Right ventricle myocardium inferior (tissue), 1 donor: ENCODE measurements at places on chromosomes 1 and 21. TPM values are rescaled to one million over a fixed set of nuclear protein-coding genes. Genes with fewer than 3 reads are reported as not detected.

The MPL gene
- total RNA-seq, result 0.73 TPM

The ZBTB8B gene
- total RNA-seq, result not detected

GRCh38 chr21:24897883-24898282 is 709.4 kb downstream of the MRPL39 start:
- DNase-seq, result no peak

The SPATA45 gene
- not detected for total RNA-seq

- DNase-seq, result no peak
Measured at GRCh38 chr1:160884579-160884978, 401 bp downstream of the ITLN1 start.

DNA sequence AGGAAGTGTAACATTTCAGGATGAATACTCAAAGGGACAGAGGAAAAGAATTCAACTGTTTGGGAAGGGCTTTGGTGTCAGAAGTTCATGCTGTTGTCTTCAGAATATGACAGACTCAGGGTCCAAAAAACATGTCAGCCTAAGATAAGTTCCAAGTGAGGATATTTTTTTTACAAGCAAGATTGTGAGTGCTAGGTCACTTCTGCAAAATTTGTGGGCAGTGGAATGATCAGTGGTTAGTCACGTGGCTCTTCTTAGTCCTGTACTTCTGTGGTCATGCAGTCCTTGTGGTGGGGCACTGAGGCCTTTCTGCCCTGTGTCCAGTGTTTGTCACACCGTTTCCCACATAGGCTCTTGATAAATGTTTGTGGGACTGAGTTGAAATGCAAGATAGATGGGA is 5.2 kb downstream of the RGL1 start:
- DNase-seq, result no peak

GRCh38 chr21:40471103-40471502 is 375.9 kb downstream of the DSCAM start:
- DNase-seq, result no peak

DNA sequence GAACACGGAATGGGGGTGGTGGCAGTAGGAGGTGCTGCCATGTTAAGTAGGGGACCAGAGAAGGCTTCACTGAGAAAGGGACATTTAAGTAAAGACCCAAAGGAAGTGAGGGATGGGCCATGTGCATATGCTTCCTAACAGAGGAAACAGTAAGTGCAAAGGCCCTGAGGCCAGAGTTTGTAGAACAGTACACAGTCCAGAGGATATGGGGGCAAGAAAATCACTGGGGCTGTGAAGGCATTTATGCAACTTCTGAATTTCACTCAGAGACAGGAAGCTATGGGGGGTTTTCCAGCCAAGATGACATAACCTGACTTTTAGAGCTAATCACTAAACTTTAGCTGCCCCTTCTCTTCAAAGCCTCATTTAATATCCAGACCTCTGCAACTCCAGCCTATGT is 202.5 kb upstream of the EDN2 start:
- no peak for DNase-seq

The HRNR gene
- not detected for total RNA-seq

- no peak for DNase-seq
Measured at GRCh38 chr1:74468982-74469603, 43.3 kb downstream of the LRRC53 start.

- DNase-seq, result no peak
Measured at GRCh38 chr1:193957556-193958095, 771.2 kb upstream of the B3GALT2 start.

GRCh38 chr1:204219971-204220616 is 6.3 kb upstream of the GOLT1A start:
- no peak for DNase-seq

GRCh38 chr1:29122682-29123052 is 1.0 kb downstream of the TMEM200B start:
- peak; percentile 86 for DNase-seq

DNA sequence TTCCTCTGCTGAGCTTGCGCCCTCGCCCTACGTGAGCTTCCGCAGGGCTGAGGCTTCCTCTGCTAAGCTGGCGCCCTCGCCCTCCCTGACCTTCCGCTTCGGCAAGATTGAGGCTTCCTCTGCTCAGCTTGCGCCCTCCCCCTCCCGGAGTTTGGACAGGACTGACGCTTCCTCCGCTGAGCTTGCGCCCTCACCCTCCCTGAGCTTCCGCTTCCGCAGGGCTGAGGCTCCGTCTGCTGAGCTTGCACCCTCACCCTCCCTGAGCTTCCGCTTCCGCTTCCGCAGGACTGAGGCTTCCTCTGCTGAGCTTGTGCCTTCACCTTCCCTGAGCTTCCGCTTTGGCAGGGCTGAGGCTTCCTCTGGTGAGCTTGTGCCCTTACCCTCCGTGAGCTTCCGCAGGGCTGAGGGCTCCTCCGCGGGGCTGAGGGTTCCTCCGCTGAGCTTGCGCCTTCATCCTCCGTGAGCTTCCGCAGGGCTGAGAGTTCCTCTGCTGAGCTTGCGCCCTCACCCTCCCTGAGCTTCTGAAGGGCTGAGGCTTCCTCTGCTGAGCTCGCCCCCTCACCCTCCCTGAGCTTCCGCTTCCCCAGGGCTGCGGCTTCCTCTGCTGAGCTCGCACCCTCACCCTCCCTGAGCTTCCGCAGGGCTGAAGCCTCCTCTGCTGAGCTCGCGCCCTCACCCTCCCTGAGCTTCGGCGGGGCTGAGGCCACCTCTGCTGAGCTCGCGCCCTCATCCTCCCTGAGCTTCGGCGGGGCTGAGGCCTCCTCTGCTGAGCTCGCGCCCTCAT is 753.6 kb upstream of the TPTE start:
- no peak for DNase-seq

GRCh38 chr1:170376801-170377385 is 155.1 kb upstream of the GORAB start:
- no peak for DNase-seq

- DNase-seq, result no peak
Measured at GRCh38 chr21:41426676-41427404, 801 bp downstream of the MX1 start.

DNA sequence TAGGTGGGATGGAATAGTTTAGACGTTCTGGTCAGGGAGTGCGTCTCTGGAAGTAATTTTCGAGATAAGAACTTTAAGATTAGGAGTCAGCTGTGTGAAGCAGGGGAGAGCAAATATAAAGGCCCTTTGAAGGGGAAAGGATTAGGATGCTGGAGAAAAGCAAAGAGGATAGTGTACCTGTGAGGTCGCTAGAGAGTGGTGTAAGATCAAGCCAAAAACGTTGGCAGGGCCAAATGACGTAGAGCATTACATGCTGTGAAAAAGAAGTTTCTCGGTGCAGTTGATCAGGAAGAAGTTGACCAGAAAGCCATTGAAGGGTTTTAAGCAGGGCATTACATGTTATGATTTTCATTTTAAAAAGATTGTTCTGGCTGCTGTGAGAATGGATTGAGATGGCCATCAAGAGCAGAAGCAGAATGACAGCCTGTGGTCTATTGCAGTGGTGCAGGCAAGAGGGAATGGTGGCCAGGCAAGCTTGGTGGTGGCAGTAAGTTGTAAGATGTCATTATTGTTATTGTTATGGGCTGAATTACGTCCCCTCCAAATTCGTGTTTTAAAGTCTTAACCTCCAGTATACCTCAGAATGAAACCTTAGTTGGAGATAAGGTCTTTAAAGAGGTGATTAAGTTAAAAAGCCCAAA is 113.6 kb upstream of the KIF26B start:
- DNase-seq, result no peak

- no peak for DNase-seq
Measured at GRCh38 chr21:15406791-15407190, 323.0 kb upstream of the USP25 start.

The ADCY10 gene
- total RNA-seq, result not detected

DNA sequence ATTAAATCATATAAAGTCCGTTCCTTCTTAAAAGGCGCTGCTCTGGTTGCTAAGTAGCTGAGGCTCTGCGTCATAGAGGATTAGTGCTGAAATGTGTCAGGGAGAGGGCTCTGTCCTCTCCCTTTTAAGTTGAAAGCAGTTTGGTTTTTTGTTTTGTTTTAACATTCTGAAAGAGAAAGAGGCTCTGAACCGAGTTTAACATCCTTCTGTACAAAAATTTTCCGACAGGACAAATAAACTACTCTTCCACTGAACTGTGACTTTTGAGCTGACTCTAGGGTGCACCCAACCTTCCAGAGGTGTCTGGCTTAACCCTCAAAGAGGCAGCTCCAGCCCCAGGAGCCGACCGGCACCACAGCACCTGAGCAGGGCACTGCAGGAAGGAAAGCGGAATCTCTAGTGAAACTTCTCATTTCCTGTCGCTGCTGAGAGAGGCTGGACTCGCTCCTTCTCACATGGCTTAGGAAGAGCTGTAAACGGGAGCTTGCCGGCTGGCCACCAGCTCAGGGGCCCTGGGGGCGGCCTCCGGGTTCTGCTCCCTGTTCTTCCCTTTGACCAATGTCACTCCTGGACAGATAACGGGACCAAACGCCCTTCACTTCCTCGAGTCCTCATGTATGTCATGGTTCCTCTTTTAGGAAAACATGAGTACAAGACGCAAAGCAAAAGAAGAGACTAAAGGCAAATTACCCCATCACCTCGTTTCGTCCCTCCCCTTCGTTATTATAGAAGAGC is 1.2 kb downstream of the VAV3 start:
- DNase-seq, result peak; percentile 69

GRCh38 chr1:33228935-33229487 is 27.3 kb upstream of the ZNF362 start:
- no peak for DNase-seq

DNA sequence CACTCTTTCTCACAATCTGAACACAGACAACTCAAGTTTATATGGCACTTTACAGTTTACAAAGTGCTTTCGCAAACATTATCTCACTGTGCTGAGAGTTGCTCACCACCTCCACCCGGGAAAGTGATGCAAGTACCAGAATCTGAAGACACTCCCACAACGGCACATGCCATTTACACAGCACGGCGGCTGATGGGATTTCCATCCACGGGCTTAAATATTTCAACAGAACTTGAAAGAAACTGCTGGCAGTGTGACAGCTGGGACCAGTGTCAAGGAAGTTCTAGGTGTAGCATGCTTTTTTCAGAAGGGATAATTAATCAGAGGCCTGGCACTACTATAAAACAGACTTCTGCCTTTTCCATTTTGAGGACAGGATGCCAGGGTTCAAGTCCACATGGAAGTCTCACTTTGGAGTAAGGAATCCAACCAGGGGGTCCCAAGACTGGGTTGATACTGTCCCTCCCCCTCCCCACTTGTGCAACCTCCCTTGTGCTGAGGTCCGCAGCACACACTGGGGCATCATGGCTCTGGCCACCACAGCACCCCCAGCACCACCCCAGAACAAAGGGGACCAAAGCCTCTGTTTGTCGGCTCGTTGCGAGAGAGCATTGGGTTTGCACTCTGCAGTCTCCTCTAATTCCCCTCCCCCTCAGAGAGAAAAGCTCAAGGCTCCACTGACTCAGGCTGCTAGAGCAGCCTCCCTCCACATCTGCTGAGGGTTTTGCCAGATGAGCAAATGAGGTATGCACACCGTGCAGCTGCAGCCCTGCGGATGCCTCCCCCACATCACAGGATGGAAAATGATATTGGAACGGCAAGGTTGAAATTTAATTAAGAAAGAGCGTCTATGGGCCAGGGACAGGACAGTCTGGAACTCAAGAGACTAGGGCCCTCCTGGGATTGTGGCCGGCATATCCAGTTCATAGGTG is 154.9 kb downstream of the TGFBR3 start:
- DNase-seq, result no peak

The BRWD1 gene
- 29.1 TPM for total RNA-seq

- DNase-seq, result no peak
Measured at GRCh38 chr1:56301791-56302190, 277.6 kb downstream of the PLPP3 start.

GRCh38 chr1:42340901-42341300 is 5.9 kb upstream of the FOXJ3 start:
- no peak for DNase-seq

DNA sequence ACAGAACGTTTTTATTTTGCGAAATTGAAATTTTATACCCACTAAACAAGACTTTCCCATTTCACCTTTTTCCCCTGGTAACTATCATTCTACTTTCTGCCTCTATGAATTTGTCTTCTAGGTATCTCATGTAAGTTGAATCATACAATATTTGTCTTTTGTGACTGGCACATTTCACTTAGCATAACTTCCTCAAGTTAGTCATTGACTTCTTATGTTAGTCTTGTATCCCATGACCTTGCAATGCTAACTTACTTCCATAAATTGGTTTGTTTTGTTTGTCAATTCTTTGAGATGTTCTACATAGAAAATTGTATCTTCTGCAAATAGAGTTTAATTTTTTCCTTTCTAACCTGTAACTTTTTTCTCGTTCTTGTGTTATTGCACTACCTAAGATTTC is 26.9 kb downstream of the SH3BP5L start:
- no peak for DNase-seq

The PGLYRP4 gene
- not detected for total RNA-seq

The DIRAS3 gene
- 23.7 TPM for total RNA-seq

- DNase-seq, result no peak
Measured at GRCh38 chr1:17955302-17956285, 152.0 kb upstream of the IGSF21 start.

The NLRP3 gene
- total RNA-seq, result 1.2 TPM

GRCh38 chr1:24228311-24228710 is 41.2 kb upstream of the IFNLR1 start:
- DNase-seq, result no peak

The TSTD1 gene
- total RNA-seq, result 10.5 TPM

- DNase-seq, result no peak
Measured at GRCh38 chr1:192045131-192045530, 113.1 kb upstream of the RGS18 start.

DNA sequence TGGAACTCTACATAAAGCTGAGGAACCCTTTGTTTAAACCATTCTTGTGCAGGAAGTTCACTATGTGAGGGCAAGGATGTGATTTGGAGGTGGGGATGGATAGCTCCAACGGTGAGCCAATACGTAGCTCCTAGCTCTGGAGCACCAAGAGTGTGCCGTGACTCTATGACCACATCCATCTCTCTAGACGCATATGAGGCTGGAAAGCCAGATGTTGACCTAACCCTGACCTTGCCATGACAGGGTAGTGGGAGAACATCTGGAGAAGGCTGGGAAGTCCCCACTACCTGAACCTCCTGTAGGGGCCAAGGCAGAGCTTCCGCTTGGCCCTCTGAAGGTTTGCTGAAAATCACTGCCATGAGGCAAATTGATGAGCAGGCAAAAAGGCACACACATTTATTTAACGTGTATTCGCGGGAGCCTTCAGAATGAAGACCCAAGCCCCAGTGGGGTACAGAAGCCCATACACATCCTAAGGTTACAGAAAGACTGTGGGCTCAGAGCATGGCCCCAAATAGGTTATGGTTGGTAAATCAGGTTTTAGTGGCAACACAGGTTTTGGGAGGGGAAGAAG is 43.4 kb downstream of the EIF2D start:
- DNase-seq, result no peak

GRCh38 chr21:36229181-36229580 is 72.6 kb downstream of the DOP1B start:
- DNase-seq, result no peak
